Tongue (tissue), 3 donors: ENCODE measurements at places on chromosomes 2 and 18. TPM values are rescaled to one million over a fixed set of nuclear protein-coding genes. Genes with fewer than 3 reads are reported as not detected.

The AKAIN1 gene
- not detected for total RNA-seq

The HOXD8 gene
- 2.7 TPM for total RNA-seq

The SPDYA gene
- total RNA-seq: 4.2 TPM

The NDUFAF7 gene
- 20.7 TPM for total RNA-seq

The ANKRD62 gene
- 0.10 TPM for total RNA-seq

The IL36B gene
- not detected for total RNA-seq

The ST8SIA5 gene
- total RNA-seq: 9.0 TPM

The IL1R2 gene
- total RNA-seq: 5.7 TPM

The NT5DC4 gene
- total RNA-seq: 0.21 TPM

The CFC1 gene
- total RNA-seq: not detected
